ENCODE measurements at places on chromosomes 7 and 10.
A peak's percentile ranks its signal among the peaks of the same experiment; 100 is the strongest.

DNA sequence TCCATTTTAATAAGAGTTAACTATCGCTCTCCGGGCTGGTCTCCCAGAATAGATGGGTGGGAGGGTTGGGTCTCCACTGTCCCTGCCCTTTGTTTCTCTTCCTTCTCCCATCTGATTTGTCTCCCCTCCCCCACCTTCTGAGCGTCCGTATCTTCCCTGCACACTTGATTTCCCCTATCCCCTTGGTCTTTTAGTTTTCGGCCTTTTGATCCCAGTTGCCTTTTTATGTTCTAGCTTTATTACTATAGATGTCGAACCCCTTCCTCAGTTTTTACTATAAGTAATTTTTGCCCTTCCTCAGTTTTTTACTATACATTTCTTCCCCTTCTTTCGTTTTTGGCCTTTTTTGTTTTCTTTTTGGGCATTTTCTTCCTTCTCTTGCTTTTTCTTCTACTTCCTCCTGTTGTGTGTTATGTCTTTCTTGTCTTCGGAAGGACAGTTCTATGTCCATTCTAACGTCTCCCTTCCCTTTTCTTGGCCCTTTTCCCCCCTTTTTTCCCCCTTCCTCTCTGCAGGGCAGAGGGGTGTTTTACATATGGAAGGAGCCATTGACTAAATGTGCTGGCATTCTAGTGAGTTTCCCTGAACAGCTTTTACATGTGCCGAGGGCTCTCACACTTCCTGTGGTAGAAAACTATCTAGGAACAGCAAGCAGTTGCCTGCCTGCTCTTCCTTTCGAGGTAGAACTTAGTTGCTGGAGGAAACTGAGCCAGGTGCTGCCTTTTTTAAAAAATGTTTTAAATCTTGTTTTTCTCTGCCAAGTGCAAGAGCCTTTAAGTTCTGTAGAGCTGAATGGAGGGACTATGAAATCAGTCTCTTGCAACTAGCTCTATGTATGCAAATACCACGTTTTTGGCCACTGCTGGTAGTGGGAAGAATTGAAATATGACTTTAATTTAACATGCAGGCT, 2.8 kb downstream of the TET1 start:
- DNase-seq = no peak

- no peak for DNase-seq
Observed at GRCh38 chr10:93154531-93154930, 80.8 kb downstream of the CYP26A1 start.

DNA sequence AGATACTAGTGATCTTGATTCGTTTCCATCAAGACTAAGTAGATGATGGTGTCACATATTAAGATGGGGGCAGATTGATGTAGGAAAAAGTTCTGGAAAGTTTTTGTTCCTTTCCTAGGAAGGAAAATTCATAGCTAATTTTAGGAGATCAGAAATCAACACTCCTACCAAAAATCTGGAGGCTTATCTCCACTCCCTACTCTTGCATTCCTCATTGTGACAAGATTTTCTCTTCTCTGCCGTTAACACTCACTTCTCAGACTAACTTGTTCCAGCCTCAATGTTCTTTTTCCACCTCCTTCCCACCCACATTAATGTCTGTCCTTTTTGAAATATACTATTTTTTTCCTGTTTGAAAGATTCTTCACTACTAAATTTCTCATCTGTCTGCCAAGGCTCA, 851.9 kb upstream of the GHITM start:
- DNase-seq = no peak

DNA sequence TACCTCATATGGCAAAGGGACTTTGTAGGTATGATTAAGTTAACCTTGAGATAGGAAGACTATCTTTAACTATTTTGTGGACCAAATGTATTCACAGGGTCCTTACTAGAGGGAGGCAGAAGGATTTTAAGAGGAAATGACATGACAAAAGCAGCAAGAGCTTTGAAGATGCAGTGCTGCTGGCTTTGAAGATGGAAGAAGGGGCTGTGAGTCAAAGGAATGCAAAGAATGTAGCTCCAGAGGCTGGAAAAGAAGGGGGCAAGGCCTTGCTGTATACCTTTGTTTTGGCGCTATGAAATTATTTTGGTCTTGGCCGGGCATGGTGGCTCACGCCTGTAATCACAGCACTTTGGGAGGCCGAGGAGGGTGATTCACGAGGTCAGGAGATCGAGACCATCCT, 3.2 kb upstream of the NRBF2 start:
- no peak for DNase-seq

DNA sequence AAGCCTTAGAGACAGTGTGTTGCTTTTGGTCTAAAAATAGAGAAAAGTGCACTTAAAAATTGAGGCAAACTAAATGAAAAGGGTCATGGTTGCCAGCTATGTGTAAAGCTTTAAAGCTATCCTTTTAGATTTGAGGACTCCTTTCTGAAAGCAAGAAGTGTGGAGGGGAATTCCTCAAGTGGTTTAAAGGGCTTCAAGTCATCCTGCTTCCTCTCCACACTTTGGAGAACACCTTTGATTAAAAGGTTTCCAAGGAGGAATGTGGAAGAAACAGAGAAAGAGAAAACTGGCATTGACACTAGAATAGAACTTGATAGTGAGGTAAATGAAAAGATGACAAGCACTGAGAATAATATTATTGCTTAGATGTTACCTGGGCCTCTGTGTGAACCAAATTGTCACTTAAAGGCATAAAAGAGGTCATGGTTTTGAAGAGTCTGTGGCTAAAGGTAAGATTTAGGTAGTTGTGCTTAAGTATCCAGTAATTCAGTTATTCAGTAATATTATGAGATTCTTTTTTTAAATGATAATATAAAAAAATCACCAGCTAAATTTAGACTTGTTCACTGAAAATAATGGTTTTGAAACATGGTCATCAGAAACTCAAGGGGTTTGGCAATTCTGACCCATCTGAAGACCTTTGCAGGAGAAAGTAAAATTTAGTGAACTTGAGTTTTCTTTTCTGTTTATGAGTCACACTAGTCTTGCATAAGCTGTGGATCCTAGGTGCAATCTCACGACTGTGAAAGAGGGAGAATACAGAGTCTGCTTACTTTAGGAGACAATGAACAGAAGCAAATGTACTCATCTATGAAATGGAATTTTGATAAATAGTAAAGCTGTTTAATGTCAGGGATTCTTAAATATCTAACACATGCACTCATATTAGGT, 466.0 kb downstream of the KIF20B start:
- DNase-seq = no peak

DNA sequence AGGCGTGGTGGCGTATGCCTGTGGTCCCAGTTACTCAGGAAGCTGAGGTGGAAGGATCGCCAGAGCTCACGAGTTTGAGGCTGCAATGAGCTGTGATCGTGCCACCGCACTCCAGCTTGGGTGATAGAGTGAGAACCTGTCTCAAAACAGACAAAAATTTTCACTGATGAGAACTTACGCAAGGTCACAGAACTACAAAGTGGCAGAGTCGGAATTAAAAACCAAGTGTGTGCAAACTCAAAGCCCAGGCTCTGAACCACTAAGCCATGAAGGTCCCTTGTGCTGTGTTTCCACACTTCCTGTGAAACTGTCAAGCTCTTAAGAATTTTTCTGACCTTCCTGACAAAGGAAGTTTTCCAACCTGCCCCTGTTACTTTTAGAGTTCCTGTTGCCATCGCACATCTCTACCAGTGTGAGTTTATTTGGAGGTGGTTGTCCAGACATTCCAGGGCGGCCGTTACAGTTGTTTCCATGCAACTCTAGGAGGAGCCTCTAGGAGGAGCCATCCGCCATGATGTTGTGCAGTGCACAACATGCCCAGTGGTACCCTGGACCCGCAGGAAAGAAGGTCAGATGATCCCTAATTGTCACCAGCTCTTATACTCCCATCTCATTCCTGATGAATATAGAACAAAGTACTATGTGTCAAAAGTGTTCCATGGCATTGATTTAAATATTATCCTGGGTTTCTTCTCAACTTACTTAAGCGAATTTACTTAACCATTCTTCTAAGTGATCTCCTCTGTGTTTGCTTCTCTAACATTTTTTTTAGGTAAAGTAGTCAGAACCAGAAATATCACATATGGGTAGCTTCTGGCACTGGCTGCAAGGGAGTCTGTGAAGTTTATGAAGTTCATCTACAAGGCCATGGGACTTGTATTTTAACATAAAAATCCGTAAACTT, 49.0 kb upstream of the LYZL1 start:
- no peak for DNase-seq

GRCh38 chr7:105118612-105119600, 104.9 kb downstream of the KMT2E start:
- no peak for DNase-seq

GRCh38 chr10:112950714-112951358, 789 bp downstream of the TCF7L2 start:
- DNase-seq = peak; percentile 13

DNA sequence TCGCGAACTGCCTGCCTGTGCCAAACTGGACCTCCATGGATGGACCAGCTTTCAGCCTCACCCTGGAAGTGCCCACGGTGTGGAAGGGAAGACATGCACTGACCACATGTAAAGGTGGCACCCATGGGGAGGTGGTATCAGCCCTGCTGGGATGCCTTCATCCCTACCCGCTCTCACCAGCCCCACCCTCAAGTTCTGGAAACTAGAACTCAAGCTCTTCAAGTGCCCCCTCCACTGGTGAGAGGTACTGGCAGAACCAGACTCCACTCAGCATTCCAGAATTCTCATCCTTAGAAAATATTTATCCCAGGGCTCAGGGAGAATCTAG, 5.9 kb downstream of the ZNF488 start:
- no peak for DNase-seq

DNA sequence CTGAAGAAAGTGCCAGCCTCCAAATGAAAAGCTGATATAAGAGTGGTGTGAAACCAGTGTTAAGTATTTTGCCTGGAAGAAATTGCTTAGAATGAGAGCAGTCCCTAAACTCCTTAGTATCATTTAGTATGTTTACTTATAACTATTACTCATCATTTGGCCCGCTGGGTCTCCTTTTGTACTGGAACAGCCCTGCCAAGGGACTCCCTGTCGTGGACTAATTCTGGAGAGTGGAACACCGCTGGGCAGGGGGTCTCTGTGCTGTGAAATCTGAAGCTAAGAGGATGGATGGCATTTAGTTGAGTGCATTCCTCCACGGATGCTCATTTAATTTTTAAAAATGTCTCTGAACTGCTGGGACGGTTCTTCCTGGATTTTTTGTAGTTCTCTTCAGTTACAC, 889.9 kb upstream of the C7orf33 start:
- DNase-seq = no peak

DNA sequence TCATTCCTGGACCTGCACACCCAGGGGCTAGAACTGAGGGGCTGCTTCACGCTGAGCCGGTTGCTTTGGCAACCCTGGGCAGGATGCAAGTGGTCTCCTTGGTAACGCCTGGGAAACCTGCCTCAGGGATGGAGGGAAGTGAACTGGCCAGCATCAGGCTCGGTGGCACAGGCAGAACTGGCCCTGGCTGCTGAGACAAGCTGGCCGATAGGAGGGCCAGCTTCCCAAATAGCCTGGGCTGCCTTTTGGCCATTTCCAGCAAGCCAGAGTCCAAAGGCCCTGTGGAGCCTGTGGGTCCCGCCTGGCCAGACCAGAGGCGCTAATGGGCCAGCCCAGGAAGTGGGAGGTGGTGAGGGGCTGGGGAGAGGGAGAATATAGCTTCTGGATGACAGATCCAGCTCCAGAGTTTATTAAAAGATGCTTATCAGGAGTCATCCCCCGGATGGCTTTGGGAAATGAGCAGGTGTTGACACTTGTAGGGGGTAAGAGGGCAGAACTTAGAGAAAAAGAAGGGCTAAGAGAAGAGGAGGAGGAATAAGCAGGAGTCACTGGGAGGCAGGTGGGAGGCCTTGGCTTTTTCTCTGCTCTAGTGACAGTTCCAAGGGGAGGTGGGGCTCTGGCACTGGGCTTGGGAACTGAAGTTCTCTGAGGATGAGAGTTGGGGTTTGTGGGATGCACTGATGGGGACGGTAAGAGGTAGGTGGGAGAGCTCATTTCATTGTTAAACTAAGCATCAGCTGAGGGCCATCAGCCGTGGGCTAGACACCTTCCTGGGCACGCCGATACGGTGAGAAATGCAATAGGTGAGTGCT, 9.6 kb downstream of the NEURL1 start:
- no peak for DNase-seq

- no peak for DNase-seq
Observed at GRCh38 chr10:29804025-29804852, 169.5 kb upstream of the SVIL start.

- no peak for DNase-seq
Observed at GRCh38 chr7:83599131-83599530, 49.8 kb downstream of the SEMA3E start.

DNA sequence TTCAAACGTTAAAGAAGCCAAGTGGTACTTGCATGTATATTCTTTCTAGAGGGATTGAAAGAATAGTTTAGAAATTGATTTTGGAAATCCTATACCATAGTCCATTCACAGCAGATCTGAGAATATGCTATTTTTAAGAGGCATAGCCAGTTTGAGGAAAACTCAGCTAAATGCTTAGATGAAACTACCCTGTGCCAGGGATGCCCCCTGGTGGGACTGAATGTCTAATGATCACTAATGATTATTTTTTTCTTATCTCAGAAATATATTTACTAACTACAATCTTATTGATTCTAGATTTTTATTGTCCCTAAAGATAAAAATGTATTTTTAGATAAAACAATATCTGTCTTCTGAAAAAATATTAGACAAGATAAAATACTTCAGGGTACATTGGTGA, 844.9 kb upstream of the PHF14 start:
- DNase-seq = no peak

DNA sequence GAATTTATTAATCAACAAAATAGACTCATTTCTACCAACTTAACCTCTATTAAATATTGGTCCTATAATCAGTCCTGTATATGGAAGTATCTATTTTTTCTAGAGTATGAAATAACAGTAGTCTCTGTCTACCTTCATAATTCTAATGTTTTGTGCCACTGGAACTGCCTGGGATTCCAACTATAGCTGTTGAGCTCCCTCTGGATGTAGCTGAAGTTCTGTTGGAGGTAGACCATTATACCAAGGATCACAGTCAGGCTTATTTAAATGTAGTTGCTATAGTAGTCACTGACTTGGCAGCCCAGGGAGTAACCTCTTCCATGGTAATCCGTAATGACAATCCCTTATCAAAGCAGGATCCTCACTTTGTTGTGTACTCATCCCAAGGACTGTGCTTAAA, 48.5 kb upstream of the PHYHIPL start:
- DNase-seq = no peak
